ENCODE measurements at places on chromosomes 3 and 15. TPM values are rescaled to one million over a fixed set of nuclear protein-coding genes. Genes with fewer than 3 reads are reported as not detected.

Gene CHRFAM7A
- 4.6 TPM for total RNA-seq

Gene PP2D1
- total RNA-seq: not detected

Gene BCHE
- 0.19 TPM for total RNA-seq

DNA sequence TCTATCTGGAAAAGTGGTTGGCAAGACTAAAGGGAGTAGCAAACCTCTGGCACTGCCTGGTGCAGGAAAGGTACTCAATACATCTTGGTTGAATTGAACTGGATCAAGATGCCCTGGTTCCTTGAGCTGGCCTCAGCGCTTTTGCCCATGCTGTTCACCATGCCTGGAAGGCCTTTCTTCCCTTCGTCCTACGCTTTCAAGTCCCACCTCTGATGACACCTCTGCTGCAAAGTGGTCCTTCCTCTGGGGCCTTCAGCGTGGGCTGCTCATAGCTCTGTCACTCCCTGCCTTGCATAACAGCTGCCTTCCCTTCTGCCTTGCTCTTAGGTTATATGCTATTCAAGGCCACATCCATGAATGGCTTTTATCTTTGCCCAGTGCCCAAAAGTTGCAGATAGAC lies 23.0 kb downstream of the ITGA11 start:
- DNase-seq: no peak

- no peak for DNase-seq
Observed at GRCh38 chr3:122004991-122005565, 17.0 kb downstream of the ILDR1 start.

GRCh38 chr3:190574473-190574872 lies 60.6 kb downstream of the IL1RAP start:
- no peak for DNase-seq

- peak; percentile 95 for DNase-seq
Observed at GRCh38 chr3:138078901-138079344, 36.5 kb downstream of the DZIP1L start.

- DNase-seq: peak; percentile 73
Observed at GRCh38 chr3:64340641-64341101, 115.4 kb upstream of the PRICKLE2 start.
